Jurkat, Clone E6-1 (cell line): ENCODE measurements at places on chromosomes 11 and 22.

DNA sequence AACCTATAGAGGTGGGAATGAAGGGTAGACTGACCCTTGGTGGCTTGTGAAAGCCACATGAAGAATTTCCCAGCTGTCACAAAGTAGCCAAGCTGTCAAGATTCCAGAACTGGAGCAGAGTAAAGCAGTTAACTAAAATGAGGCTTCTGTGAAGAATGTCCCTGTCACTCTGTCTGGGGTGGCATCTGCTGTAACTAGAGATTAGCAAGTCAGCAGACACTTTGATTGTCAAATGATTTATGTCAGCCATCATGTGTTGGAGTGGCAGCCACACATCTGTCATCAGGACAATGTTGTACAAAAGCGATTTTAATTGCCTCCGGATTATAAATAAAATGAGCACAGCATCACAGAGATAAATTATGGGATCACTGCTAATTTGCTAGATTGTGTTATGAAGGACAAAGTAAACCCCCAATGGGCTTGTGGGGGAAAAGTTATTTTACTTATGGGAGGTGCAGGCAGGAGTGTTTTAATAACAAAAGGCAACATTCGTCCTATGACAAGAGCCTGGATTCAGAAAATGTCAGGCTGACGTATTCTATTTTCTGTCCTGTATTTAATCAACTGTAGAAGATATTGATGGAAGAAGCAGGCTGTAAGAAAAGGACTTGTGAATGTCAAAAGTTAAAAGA lies 270.9 kb downstream of the FAM181B start:
- DNase-seq = no peak

- DNase-seq = no peak
Measured at GRCh38 chr11:84788220-84788619, 838.9 kb downstream of the DLG2 start.

GRCh38 chr11:94272738-94273313 lies 31.6 kb upstream of the IZUMO1R start:
- no peak for DNase-seq

GRCh38 chr11:7904917-7905316 lies 26.2 kb downstream of the OR10A6 start:
- DNase-seq = no peak

DNA sequence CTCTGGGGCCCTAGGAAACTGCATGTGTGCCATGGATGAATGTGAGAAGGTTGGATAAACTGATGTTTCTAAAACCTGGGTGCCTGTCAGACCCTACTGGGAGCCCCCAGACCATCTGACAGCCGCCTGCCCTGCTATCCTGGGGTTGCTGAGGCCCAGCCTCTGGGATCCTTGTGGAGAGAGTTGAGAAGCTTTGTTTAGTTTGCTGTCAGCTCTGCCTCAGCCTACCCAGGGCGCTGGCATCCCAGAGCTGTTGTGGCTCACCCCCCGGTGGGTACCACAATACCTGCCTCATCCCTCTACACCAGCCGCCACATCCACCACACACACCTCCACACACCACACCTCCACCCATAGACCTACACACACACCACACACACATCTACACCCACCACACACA lies 38.5 kb upstream of the HMOX1 start:
- no peak for DNase-seq

DNA sequence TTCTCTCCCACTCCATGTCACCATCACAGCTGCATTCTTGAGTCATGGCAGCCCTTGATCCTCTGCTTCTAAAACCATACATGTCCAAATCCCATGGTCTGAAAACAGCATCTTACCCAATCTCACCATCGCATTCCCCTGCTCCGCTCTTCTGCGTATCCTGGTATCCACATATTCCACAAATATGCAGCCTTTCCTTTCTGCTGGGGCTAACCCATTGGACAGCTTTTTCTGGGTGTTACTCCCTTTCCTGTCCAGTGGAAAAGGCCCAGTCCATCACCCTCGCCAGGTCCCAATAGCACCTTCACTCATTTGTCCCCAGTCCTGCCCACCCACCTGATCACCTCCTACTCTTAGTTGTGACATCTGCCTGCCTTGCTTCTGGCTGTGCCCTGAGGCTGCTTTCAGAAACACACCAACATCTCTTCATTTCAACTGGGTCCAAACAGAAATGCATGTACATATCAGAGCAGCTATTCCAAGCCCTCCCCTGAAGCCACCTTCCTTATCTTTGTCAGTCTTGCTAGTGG lies 237.6 kb upstream of the TBCEL start:
- no peak for DNase-seq

DNA sequence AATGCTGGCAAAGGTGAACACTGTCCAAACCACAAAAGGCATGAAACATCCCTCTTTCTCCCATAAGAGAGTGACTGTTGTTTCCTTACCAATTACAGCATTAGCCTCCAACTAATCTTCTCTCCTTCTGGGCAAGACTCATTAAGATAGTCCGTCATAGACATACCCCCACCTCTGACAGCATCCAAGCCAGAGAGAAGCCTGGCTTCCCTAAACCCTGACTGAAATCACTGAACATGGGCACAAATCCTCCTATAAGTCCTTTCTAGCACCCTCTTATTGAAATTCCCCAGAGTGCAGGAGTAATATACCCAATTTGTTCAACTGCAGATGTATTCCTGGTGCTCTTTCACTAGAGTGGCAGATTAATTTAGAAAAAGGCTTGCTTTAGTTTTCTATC lies 1.7 kb upstream of the RNASEH2C start:
- DNase-seq = no peak

DNA sequence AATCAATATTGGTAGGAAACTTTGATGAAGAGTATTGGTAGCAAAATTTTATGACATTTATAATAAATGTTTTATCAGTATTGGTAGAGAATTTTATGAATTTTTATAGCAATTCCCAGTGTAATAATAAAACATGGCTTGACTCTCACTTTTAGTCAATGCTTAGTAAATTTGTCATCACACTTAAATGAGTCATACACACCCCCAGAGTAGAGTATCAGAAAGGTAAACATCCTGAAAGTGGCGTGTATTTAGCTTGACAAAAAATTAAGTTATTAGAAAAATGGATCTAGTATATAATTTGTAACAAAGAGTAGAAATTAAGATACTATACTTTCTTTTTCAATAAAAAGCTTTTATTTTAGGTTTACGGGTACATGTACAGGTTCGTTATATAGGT lies 2.6 kb downstream of the MS4A3 start:
- DNase-seq = no peak

GRCh38 chr11:45610627-45611026 lies 54.8 kb downstream of the CHST1 start:
- no peak for DNase-seq

GRCh38 chr11:44329472-44330230 lies 19.7 kb upstream of the ALX4 start:
- DNase-seq = no peak

DNA sequence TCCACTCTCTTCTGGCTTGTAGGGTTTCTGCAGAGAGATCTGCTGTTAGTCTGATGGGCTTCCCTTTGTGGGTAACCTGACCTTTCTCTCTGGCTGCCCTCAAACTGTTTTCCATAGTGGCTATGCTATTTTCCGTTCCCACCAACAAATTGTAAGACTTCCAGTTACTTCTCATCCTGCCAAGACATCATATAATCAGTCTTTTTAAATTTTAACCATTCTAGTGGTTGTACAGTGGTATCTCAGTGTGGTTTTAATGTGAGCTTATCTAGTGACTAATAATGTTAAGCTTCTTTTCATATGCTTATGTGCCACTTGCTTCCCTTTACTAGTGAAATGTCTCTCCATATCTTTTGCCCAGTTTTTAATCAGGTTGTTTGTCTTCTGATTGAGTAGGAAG lies 13.6 kb upstream of the TRIM29 start:
- no peak for DNase-seq

DNA sequence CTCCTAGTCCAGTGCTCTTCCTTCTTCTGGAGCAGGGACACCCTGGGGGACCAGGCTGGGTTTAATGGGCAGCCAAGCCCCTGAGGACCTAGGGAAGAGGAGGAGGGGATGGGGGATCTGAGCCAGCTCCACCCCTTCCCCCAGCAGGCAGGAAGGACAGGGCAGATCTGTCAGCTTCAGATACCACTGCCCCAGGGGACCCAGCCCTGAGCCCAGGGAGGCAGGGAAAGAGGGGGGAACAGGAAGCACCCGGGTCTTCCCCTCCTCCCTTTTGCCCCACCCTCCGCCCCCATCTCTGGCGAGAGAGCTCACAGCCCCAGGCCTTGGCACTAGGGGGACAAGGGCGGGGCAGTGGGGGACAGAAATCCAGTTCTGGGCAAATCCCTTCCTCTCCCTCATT lies 11.7 kb upstream of the SOX10 start:
- DNase-seq = no peak

GRCh38 chr11:15863411-15863810 lies 492.9 kb downstream of the SOX6 start:
- no peak for DNase-seq

DNA sequence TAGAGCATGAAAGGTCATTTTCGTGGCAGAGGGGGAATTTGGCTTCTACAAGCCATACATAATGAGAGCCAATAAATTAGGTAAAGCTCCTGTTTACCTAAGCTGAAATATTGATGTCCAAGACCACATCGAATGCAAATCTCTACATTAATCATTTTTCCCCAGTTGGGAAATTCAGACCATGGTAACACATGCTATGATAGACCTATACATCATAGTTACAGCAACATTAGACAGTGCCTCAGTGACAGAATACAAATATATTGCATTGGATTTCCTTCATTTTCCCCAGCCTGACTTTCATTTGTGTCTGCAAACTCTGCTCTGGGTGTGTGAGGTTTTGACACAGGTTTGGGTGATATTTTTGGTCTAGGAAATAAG lies 1079.7 kb upstream of the TENM4 start:
- no peak for DNase-seq

- no peak for DNase-seq
Measured at GRCh38 chr11:32438866-32439489, 3.6 kb upstream of the WT1 start.

- DNase-seq = no peak
Measured at GRCh38 chr22:34592123-34592740, 473.7 kb upstream of the ISX start.

DNA sequence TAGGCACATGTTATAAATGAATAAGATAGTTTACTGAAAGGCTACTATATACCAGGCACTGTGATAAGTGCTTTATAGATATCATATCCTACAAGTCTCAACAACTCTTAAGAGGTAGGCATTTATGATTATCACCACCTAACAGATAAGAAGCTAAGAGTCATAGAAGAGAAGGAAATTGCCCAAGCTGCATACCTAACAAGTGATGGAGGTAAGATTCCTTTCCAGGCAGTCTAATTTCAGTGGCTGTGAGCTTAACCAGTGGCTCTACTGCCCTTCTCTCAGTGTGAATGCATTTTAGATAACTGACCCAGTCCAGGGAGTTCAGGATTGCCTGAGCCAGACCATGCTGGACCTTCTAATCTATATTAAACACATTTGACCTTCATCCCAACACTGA lies 39.2 kb downstream of the HEPHL1 start:
- DNase-seq = no peak

DNA sequence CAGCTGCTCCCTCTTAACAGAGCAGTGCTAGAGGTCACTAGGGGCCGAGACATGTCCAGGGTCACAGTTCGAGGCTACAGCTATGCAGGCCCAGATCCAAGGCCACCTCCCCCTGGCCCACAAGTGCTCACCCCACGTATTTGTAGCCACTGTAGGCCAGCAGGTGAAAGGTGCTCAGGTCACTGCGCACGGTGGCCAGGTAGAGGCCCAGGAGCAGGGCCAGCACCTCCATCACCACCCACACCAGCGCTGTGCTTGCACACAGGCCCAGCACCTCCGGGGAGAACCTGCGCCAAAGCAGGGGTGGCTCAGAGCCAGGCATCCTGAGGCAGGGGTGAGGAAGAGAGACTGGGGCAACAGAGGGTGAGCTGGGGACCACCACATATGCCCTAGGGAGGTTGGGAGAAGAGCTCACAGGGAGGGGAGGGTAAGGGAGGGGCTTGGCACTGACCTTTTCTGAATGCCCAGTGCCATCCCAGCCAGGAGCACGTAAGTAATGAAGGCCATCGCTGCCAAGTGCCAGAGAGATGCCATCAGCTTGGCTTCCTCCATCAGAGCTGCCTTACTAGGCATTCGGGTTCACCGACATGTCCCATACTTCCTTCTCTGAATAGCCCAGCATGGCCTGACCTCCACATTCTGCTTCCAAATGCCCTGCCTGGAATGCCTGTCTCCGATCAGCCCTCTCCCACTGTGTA lies 3.5 kb downstream of the YIF1A start:
- DNase-seq = no peak

GRCh38 chr22:28002181-28002700 lies 83.2 kb upstream of the PITPNB start:
- no peak for DNase-seq

DNA sequence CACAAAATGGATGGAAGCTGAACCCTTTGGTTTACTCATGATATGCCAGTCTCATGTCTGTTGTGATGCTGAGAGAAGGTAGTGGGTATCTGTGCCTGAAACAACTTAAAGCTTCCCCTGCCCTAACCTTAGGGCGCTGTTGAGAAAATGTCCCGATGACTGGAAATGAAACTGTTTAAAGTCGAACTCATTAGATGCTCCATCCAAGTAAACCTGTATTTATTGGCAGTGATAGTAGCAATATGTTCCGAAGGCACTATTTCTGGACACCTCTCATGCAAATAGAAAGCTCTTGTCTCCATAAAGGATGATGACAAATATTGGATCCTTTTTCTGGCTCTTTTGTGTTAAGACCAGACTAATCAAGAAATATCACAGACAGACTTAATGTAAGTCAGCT lies 86.2 kb downstream of the GRAMD1B start:
- no peak for DNase-seq

DNA sequence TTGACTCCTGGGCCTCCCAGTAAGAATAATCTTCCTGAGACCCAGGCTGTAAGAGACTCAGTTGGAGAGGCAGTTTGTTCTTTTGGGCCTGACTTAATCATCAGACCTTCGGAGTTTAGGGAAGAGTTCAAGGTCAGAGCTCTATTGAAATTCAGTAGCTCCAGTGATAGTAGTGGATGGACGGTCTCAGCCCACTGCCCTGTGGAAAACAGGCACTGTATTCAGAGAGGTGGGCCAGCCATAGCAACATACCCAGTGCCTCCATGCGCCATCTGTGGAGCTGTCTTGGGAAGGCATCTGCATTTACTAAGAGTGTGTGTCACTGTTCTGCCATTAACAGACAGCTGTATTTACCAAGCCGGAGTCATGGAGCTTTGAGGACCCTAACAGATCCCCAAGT lies 2.9 kb downstream of the SMARCB1 start:
- DNase-seq = no peak

DNA sequence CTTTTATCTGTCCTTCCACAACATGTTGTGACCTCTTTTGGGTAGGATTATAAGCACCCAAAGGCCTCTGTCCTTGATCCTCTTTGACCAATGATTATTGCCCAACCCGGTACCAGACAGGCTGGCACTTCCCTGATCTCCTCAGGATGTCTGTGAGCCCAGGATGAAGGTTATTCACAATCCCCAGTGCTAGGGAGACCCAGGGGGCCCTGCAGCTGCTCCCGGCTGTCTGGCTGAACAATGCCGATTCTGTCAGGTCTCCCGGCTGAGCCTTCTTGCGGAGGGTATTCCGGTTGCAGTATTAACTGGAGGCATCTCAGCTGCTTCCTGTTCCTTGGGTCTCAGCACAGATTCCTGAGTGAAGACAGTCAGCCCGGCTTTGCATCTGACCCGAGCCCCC lies 71.2 kb upstream of the CDON start:
- no peak for DNase-seq

- DNase-seq = no peak
Measured at GRCh38 chr11:128520206-128520887, 67.0 kb downstream of the ETS1 start.
